ENCODE measurements at places on chromosomes 7 and 10.

- DNase-seq = no peak
Measured at GRCh38 chr10:110007161-110007700, 553 bp upstream of the ADD3 start.

- DNase-seq = no peak
Measured at GRCh38 chr10:18109341-18109870, 30.8 kb upstream of the CACNB2 start.

- peak; percentile 89 for DNase-seq
Measured at GRCh38 chr7:147412782-147413556, 1177.6 kb upstream of the C7orf33 start.

- peak; percentile 59 for DNase-seq
Measured at GRCh38 chr7:121204537-121204936, 124.3 kb upstream of the WNT16 start.

DNA sequence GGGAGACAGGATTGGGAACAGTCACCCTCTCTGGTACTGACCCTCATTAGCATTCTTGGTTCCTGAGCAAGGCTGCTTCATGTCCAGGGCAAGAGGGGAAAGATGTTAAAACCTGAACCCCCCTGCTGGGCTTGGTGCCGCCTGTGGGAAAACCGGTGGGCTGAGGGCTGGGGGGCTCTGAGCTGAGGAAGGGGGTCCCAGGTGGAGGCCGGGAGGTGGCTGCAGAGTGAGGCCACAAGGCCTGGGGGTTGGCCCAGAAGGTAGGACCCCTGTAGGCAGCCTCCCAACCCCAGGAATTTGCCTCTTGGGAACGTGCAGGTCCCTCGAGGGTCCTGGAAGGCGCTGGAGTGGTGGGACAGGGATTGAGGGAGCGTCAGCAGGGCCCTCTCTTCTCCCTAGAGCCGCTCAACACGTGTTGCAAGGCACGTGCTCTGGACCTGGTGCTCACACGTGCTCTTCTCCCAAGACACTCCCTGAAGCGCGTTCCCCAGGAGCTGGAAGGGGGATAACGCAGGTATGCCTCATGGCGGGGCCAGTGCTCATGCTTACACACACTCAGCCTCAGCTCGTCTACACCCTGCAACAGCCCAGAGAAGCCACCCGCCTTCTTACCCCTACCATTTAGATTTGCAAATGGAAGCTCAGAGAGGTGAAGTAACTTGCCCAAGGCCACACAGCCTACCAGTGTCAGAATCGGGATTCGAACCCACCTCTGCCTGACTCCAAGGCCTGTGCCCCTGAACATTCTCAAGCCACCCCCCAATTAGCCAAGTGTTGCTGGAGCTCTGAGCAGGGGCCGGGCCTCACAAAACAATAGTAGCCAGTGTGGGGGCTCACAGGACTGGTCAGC lies 64.4 kb downstream of the LHPP start:
- DNase-seq = no peak

- DNase-seq = peak; percentile 92
Measured at GRCh38 chr7:66099551-66100407, 14.9 kb upstream of the CRCP start.

DNA sequence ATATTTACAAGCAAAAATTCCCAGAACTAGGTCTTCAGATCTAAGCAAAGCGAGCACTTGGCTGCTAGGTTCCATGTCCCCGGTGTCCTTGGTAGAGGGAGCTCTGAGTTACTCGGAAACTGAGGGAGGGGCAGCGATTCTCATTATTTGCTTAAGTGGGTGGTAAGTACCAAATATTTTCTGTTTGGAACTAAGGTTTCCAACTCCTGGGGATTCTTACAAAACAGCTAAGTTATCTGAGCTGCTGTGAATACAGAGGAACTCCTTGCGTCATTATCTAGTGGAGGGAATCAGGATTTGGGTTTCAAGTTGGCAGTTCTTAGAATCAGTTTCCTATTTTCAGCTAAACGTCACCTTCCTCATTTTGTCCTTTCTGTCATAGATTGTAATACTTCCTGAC lies 76.8 kb upstream of the IKZF1 start:
- no peak for DNase-seq

DNA sequence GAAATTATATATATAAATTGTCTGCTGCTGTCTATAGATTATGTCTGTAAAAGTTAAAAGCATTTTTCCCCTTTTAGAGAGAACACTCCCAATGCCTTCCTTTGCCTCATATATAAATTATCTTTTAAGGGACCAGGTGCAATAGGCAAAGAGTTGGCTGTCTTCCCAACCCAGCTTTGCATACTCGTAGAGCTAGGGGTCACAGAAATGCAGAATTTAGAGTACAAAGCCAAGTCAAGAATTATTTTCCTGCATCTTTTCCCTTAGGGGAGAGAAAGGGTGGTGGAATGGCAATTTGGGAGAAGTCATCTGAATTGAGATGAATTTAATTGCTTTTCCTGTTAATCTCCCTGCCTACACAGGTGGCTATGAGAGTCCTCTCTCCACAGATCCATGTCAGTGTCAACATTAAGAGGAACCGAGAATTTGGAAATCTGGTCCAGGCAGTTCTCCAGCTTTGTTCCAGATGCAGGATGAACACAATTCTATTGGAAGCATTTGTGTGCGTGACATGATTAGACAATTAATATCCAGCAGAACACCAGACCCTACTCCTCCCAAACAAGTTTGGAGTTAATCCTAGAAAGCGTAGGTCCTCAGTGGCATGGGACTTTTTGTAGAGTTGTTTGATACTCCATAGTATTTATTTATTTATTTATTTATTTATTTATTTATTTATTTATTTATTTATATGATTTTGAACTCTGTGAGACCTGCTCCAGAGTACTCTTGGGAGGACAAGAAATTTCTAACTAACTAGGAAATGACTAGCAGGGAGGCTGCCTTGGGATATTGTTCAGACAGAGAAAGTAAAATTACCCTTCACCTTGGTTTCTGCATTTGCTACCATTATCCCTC lies 80.3 kb upstream of the SKAP2 start:
- no peak for DNase-seq

GRCh38 chr10:48772059-48772458 lies 87.4 kb downstream of the WDFY4 start:
- no peak for DNase-seq

DNA sequence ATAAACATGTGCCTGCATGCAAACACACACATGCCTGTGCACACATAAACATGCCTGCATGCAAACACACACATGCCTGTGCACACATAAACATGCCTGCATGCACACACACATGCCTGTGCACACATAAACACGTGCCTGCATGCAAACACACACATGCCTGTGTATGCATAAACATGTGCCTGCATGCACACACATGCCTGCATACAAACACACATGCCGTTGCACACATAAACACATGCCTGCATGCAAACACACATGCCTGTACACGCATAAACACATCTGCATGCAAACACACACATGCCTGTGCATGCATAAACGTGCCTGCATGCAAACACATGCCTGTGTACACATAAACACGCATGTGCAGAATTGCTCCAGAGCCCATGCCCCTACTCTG lies 22.4 kb downstream of the NKX6-2 start:
- DNase-seq = no peak

DNA sequence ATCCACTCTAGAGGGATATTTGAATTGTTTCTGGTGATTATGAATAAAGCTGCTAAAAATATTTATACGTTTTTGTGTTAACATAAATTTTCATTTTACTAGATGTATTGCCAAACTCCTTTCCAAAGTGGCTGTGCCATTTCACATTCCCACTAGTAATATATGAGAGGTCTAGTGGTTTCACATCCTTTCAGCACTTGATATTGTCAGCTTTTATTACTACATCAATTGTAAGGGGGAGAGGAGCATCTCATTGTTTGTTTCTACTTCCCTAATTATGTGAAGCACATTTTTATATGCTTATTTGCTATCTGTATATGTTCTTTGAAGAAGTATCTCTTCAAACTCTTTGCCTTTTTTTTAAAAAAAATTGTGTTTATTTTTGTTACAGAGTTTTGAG lies 184.5 kb downstream of the ADK start:
- no peak for DNase-seq

- DNase-seq = no peak
Measured at GRCh38 chr7:91067242-91067641, 197.0 kb upstream of the FZD1 start.

DNA sequence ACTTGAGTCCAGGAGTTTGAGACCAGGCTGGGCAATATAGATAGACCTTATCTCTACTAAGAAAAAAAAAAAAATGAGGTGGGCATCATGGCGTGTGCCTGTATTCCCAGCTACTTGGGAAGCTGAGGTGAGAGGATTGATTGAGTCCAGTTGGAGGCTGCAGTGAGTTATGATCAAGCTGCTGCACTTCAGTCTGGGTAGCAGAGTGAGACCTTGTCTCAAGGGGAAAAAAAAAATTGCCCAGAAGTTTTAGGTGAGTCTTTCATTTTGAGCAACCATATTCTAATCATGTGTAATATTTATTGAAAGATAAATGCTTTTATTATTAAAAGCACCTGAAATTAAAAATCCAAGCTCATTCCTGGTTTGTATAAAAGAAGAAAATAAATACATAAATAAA lies 13.1 kb downstream of the INPP5F start:
- no peak for DNase-seq

DNA sequence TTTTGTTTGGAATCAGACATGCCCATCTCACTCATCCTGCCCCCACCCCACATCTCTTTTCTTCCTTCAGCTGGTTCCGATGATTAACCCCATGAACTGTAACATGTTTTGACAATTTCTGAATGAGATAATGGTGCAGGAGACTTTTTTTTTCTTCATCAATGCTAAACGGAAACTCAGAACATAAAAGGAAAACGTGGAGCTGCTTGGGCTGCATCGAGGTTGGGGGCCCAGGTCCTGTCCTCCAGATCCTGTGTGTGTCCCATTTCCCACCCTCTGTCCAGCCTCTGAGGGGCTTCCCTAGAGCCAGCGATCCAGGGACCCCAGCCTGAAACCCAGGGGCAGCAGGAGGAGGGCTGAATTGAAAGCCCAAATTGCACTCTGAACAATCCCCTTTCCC lies 263.8 kb upstream of the GRB10 start:
- no peak for DNase-seq

DNA sequence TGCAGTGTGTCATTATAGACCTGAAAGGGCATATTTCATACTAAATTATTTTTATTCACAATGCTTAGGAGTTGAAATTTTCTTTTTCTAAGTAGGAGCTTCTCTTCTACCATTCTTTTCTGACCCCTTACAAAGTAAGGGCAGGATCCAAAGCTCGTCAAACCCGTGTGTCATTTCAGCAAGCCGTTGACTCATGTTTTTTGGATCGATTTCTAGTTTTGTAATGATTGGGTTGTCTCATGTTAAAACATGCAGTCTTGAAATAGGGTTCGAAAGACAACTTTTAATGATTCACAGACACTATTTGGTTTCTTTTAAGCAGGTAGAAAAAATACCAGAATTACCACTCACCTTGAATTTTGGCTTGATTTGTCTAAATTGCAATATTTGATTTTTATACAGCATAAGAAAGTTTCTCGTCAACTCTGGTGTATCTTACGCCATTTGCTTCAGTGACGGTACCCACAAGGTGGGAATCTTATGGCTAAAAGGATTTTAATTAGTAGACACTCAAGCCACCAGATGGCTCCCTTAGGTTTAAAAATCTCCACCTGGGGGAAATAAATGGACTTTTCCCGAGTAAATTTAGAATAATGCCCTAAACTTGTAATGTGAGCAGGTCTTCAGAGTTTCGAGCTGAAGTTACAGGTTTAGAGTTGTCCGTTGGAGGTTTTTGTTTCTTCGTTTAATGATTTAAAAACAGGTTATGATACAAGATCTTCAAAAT lies 283.4 kb downstream of the CCDC3 start:
- DNase-seq = no peak

DNA sequence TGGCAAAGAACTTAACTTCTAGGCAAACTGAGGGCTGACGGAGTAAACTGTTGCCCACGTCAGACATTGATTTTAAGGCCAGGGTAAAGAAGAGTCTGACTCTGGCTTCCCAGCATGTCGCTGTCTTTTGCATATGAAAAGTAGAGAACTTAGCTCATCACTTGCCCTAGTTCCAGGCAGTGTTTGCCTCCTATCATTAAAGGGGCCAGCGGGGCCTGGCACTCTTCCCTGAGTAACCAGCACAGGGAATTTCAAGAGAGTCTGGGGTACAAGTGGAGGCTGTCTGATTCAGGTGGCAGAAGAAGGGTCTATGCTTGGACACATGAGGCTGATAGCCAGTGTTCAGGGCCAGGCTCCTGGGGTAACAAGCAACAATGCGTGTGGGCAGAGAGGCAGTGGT lies 4.8 kb downstream of the DENND2A start:
- no peak for DNase-seq

DNA sequence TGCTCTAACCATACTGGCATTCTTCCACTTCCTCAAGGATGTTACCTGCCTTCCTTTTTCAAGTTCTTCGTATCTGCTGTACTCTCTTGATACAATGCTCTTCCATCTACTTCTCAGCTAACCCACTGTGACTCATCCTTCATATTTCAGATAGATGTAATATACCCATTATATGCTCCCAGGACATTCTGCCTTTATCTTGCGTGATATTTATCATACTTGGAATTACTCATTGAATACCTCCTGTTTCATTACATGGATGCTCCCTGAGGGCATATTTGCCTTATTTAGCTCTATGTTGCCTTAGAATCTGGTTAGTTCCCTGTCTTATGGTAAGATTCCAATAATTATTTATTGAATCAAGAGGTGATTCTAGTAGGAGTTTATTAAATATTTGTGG lies 706.4 kb downstream of the SORCS3 start:
- no peak for DNase-seq

- DNase-seq = no peak
Measured at GRCh38 chr10:129771991-129772431, 192.1 kb downstream of the EBF3 start.

DNA sequence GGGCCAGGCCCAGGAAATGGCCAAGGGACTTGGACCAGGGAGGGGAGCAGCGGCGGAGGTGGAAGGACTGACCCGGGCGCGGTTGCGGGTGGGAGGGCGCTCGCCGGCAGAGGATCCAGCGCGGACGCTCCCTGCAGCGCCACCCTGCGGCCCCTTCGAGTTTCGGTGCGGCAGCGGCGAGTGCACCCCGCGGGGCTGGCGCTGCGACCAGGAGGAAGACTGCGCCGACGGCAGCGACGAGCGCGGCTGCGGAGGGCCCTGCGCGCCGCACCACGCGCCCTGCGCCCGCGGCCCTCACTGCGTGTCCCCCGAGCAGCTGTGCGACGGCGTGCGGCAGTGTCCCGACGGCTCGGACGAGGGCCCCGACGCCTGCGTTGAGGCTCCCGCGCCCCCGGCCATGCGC lies 16.8 kb upstream of the ZNF467 start:
- DNase-seq = no peak

- no peak for DNase-seq
Measured at GRCh38 chr7:74031403-74032190, 3.6 kb downstream of the ELN start.
